ENCODE measurements at places on chromosomes 5 and 9. TPM values are rescaled to one million over a fixed set of nuclear protein-coding genes. Genes with fewer than 3 reads are reported as not detected.

The NUDT12 gene
- 9.2 TPM for total RNA-seq

The SLC34A1 gene
- total RNA-seq = not detected

The LRRC19 gene
- total RNA-seq = not detected

The CCDC192 gene
- total RNA-seq = not detected

The LRRTM2 gene
- 0.57 TPM for total RNA-seq

The NR5A1 gene
- total RNA-seq = not detected

The PTGR1 gene
- total RNA-seq = 115 TPM

The SURF1 gene
- 45.7 TPM for total RNA-seq

The NEK6 gene
- 41.2 TPM for total RNA-seq

The MGAT4B gene
- 94.4 TPM for total RNA-seq

The C9orf50 gene
- total RNA-seq = 0.18 TPM

The TEK gene
- 19.2 TPM for total RNA-seq

The CCDC171 gene
- 1.7 TPM for total RNA-seq

The TTC33 gene
- 13.5 TPM for total RNA-seq

The TMOD1 gene
- 0.57 TPM for total RNA-seq

The GBGT1 gene
- 7.8 TPM for total RNA-seq

The CKMT2 gene
- total RNA-seq = 17.4 TPM

The NIM1K gene
- total RNA-seq = 2.7 TPM

The HNRNPAB gene
- total RNA-seq = 44.9 TPM

The RASEF gene
- total RNA-seq = 0.14 TPM

The NTRK2 gene
- not detected for total RNA-seq

The LAMC3 gene
- total RNA-seq = 0.28 TPM

The FAM153A gene
- not detected for total RNA-seq

The TXNDC8 gene
- not detected for total RNA-seq

The SAXO1 gene
- under 0.01 TPM for total RNA-seq

The NFIB gene
- 9.7 TPM for total RNA-seq

The PKD2L2 gene
- not detected for total RNA-seq

The TLE1 gene
- 32.9 TPM for total RNA-seq

The CAPSL gene
- total RNA-seq = not detected

The SCGB3A2 gene
- not detected for total RNA-seq

The KIF24 gene
- total RNA-seq = 0.55 TPM

The PCDHA4 gene
- total RNA-seq = 0.14 TPM

The ADAMTS12 gene
- total RNA-seq = 34.2 TPM

The SH3TC2 gene
- total RNA-seq = 0.65 TPM

The INSL4 gene
- not detected for total RNA-seq

The LHX3 gene
- not detected for total RNA-seq

The EIF4E1B gene
- total RNA-seq = not detected

The LMBRD2 gene
- total RNA-seq = 22.6 TPM

The GABRG2 gene
- not detected for total RNA-seq

Data from smooth muscle cell of bladder (primary cell).